ENCODE measurements at places on chromosomes 4 and X.

GRCh38 chrX:4239650-4240540, 526.4 kb upstream of the PRKX start:
- no peak for DNase-seq

- no peak for DNase-seq
Measured at GRCh38 chrX:97854086-97854485, 970.4 kb downstream of the RPA4 start.

- DNase-seq: no peak
Measured at GRCh38 chr4:109978704-109979454, 66.2 kb downstream of the EGF start.

GRCh38 chrX:39427492-39427891, 626.2 kb downstream of the MID1IP1 start:
- DNase-seq: no peak

DNA sequence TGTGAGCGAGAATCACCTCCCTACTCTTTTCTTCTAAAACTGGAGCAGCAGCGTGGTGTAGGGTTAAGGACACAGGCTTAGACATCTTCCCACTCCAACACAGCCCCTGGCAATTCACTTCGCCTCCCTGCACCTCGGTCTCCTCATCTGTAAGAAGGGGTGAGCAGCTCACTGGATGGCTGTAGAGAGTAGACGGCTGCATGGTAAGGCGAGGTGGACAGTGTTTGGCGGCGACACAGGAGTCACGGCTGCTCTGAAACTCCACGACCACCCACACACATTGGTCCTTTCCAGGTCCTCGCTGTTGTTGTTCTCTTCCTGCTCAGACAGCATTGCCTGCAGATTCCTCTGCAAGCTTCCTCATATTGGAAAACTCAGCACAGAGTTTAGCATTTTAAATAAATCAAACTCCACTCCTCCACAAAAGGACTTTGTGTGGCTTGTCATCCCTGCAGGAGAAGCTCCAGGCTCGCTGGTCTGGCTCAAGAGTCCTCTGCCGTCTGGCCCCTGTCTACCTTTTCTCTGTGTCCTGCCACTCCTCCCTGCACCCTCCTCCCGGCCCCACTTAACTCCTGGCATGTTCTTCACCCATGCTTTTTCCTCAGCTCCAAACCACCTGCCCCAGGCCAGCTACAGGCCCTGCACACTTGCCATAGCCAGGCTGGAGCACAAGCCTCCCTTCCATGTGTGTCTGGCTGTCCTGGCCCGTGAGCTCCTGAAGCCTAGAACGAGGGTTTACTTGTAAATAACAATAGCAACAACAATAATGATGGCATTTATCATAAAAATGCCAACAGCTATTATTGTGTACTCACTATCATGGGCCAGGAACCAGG, 41.3 kb upstream of the CRMP1 start:
- DNase-seq: no peak

- no peak for DNase-seq
Measured at GRCh38 chr4:41658163-41658562, 90.4 kb downstream of the PHOX2B start.

GRCh38 chr4:41299486-41299885, 42.8 kb downstream of the UCHL1 start:
- no peak for DNase-seq

- DNase-seq: no peak
Measured at GRCh38 chr4:136056748-136057147, 1475.5 kb downstream of the PCDH18 start.

- DNase-seq: no peak
Measured at GRCh38 chr4:107997794-107998193, 8.1 kb downstream of the HADH start.

DNA sequence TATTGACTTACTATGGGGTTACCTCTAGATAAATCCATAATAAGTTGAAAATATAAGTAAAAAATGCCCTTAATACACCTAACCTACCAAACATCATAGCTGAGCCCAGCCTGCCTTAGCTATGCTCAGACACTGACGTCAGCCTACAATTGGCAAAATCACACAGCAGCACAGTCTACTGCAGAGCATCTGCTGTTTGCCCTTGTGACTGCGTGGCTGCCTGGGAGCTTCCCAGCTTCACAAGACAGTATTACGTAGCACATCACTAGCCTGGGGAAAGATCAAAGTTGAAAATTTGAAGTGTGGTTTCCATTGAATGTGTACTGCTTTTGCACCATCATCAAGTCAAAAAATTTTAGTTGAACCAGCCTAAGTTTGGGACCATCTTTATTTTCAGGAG, 8.8 kb downstream of the HTT-AS start:
- no peak for DNase-seq

DNA sequence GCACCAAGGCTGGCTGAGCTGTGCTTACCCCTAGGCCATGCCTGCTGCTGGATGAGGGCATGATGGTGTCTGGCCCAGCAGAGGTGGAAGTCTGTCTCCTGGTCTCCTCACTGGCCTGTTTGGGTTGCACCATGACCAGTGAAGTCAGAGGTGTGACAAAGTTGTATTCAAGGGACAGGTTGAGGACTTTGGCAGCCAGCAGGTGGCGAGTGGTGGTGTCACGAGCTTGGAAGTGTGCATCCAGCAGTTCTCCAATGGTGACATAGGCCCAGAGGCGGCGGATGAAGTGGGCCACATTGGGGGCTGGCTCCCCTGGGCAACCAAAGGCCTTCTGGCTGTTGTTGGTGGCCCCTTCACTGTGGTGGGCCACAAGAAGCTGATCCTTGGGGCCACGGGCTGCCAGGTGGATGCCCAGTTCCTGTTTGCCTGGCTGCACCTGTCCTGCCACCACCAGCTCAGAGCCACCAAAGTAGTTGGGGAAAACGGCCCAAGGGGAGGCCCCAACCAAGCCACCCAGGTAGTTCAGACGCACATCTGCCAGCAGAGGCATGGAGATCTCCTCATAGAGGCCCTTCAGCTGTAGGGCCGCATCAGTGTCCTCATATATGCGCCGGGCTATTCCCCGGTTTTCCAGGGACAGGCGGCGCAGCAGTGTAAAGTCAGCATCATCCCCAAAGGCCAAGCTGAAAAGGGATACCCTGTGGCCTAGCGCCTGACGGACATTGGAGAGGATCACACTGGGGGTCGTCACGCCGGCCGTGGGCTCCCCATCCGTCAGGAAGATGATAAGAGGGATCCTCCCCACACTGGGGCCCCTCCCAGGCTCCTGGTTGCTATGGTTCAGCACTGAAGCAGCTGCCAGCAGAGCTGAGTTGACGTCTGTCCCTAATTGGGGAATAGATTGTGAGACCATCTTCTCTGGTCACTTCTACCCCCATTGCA, 39.7 kb downstream of the ITIH6 start:
- DNase-seq: no peak

GRCh38 chr4:31080887-31081286, 360.7 kb downstream of the PCDH7 start:
- DNase-seq: no peak

- DNase-seq: no peak
Measured at GRCh38 chr4:24979554-24979953, 51.2 kb downstream of the LGI2 start.

- no peak for DNase-seq
Measured at GRCh38 chr4:185817403-185817818, 5.4 kb upstream of the SORBS2 start.
